ENCODE measurements at places on chromosomes 3 and 15.

- no peak for DNase-seq
These were observed 52.6 kb downstream of the TBC1D2B start for GRCh38 chr15:78024883-78025282.

- DNase-seq: no peak
These were observed 34.7 kb downstream of the PIK3CA start for GRCh38 chr3:179182902-179183301.

DNA sequence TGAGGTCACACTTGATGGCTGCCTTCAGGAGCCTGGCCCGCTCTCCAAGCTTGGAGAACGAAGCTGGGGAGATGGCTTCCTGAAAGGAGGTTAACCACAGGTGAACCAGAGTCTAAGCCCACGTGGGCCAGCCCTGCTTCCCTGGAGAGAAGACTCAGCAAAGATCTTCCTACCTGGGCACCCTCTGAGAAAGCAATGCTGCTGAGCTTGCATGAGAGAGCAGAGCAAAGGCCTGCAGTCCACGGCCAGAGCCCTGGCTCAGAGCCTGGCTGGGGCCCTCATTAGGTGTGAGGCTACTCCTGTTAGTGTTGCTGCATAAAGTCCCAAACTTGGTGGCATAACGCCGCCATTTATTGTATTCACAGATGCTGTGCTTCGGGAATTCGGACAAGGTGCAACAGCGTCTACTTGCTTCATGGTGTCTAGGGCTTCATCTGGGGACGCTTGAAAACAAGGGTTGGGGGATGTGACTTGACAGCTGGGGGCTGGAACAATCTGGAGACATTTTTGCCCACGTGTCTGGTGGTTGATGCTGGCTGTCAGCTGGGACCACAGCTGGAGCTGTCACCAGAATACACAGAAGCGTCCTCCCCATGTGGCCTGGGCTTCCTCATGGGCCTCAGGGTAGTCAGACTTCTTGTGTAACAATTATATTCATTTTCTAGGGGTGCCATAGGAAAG lies 87.9 kb upstream of the MEF2A start:
- DNase-seq: no peak

- DNase-seq: no peak
These were observed 14.7 kb downstream of the IQSEC1 start for GRCh38 chr3:13058346-13059120.

DNA sequence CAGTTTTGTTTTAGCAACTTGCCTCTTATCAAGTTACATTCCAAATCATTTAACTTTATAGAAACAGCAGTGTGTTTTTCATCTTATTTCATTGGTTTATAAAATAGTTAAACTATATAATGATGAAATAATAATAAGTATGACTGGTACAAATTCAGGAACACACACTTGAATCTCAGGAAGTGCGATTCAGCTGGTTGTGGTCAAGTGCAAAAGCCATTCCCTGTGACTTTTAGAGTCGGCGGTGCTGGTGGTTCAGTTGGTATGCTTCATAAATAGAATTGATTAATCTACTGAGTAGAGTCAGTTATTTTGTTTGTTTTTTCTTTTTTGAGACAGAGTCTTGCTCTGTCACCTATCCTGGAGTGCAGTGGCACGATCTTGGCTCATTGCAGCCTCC lies 22.7 kb downstream of the SACM1L start:
- DNase-seq: no peak

GRCh38 chr15:69105451-69105985 lies 54.9 kb upstream of the GLCE start:
- DNase-seq: no peak

- DNase-seq: no peak
These were observed 11.8 kb upstream of the ZNF770 start for GRCh38 chr15:34999906-35000305.

- no peak for DNase-seq
These were observed at the start of gene LDHAL6B for GRCh38 chr15:59206623-59207183. TSS of gene LDHAL6B (plus strand) at chr15:59206843. CDS start at chr15:59206941, 98 bp downstream.

- DNase-seq: peak; percentile 77
These were observed 14.6 kb downstream of the HDAC11 start for GRCh38 chr3:13494463-13495350.

DNA sequence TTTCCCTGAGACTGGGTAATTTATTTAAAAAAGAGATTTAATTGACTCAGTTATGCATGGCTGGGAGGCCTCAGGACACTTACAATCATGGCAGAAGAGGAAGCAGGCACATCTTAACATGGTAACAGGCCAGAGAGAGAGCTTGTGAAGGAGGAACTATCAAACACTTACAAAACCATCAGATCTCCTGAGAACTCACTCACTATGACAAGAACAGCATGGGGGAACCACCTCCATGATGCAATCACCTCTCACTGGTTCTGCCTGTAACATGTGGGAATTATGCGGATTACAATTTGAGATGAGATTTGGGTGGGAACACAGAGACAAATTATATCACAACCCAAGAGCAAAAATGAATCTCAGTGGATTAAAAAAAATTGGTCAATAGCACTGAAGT lies 416.0 kb upstream of the TMCO5A start:
- no peak for DNase-seq

- DNase-seq: no peak
These were observed 49.1 kb downstream of the CCK start for GRCh38 chr3:42216931-42217333.

- DNase-seq: peak; percentile 53
These were observed 27.3 kb downstream of the KLF13 start for GRCh38 chr15:31353931-31354330.

GRCh38 chr15:70023769-70024491 lies 73.8 kb downstream of the TLE3 start:
- no peak for DNase-seq

DNA sequence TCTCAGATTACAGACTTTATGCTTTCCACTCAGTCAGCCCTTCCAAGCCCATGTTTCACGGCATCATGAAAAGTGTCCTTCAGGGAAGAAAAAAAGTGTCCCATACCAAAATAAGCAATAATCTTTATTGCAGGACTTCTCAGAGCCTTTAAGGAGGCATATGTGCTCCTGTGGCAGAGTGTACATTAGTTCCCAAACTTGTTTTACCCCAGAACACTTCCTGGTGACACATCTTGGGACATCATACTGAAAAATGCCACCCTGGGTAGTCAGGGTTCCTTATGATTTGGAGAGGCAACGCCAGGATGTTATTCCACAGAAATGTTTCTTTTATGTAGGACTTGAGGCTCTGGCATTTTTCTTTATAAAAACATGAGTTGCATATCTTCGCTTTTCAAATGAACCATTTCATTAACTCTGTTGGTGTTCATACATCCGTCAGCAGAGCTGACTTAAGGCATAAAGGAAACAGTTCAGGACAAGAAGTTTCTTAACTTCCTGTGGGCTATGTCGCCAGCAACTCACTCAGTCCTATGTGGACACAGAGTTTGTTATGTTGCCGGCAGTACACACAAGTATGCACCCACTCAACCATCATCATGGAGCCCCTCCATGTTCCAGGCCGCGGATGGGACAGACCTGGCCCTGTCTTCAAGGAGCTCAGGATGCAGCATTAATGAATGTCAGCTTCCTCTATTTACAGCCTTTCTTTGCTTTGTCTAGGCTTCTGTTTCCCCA lies 63.8 kb downstream of the CASR start:
- no peak for DNase-seq

DNA sequence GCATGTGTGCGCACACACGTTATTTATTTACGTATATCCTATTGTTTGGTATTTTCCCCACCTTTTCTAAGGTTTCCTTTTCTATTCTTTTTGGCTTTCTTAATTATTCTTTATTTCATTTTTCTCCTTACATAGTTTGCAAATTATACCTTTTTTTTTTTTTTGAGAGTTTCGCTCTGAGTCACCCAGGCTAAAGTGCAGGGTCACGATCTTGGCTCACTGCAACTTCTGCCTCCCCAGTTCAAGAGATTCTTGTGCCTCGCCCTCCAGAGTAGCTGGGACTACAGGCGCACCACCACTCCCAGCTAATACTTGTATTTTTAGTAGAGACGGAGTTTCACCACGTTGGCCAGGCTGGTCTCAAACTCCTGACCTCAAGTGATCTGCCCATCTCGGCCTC lies 20.0 kb upstream of the CILP start:
- DNase-seq: no peak

- DNase-seq: no peak
These were observed 453.1 kb downstream of the EPHA3 start for GRCh38 chr3:89560568-89560967.

DNA sequence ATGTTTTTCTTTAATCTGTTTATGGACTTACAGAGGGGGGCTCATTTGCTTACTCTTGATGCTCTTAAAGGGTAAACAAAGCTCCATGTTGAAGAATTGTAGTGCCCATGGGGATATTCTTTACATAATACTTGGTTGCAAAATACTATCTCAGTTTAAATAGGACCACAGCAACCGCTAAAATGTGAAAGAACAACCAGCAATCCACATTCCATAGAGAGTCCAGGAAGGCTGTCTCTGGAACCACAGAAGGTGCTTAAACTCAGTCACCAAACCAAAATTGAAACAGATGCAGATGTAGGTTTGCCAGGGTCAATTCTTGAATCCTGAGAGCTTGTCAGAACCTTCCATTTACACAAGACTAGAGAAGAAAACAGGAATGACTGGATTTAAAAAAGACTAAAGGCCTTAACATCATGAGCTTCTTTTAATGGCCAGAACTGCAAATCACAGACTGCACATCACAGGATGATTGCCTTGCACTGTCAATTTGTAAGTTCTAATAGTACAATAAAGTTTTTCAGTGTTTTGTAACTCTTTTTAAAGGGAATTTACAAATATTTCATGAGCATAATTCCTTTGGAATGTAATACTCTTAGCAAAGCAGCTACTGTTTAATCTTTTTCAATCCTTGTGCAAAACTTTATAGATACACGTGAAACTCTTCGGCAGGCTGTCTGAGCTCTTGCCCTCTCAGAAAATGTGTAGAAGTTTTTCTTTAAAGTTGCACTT lies 661.6 kb downstream of the SI start:
- DNase-seq: no peak

GRCh38 chr15:55766676-55767075 lies 23.7 kb upstream of the PRTG start:
- no peak for DNase-seq

- no peak for DNase-seq
These were observed 32.4 kb downstream of the TNIK start for GRCh38 chr3:171427771-171428320.

- DNase-seq: no peak
These were observed 163.3 kb downstream of the ARRDC4 start for GRCh38 chr15:98123834-98124233.

DNA sequence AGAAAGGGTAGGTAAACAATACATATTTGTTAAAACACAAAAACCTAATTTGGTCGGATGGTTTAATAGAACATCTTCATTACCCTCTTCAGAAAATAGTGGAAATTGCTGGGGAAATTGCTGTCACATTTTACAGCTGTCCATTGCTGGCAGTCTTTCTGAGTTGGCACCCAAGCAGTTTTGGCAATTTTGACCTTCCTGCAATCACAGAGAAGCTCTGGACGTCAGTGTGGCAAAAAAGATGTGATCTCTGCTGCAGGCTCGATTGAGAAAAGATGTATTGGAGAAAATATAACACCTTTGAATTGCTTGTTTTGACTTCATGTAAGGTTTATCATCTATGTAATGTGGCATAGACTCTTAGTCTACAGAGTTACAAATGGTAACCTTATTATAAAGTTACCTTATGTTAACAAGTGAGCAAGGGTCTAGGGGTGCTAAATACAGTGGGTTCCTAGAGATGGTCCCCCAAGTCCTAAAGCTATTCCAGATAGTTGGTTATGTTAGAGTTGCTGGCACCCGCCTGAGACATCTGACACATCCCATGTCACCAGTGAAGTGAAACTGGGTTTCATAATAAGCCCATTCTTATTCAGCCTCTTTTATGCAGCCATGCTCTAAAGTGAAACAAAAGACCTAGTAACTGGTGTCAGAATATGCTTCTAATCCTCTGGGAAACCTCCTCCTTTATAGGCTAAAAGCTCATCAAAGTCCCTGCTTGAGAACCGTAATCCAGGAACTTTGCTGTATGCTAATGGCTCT lies 14.0 kb downstream of the UBE2E1 start:
- peak; percentile 40 for DNase-seq

- DNase-seq: no peak
These were observed 8.7 kb upstream of the CACNA2D2 start for GRCh38 chr3:50512131-50512530.

GRCh38 chr15:57671636-57672035 lies 34.9 kb upstream of the POLR2M start:
- DNase-seq: no peak

DNA sequence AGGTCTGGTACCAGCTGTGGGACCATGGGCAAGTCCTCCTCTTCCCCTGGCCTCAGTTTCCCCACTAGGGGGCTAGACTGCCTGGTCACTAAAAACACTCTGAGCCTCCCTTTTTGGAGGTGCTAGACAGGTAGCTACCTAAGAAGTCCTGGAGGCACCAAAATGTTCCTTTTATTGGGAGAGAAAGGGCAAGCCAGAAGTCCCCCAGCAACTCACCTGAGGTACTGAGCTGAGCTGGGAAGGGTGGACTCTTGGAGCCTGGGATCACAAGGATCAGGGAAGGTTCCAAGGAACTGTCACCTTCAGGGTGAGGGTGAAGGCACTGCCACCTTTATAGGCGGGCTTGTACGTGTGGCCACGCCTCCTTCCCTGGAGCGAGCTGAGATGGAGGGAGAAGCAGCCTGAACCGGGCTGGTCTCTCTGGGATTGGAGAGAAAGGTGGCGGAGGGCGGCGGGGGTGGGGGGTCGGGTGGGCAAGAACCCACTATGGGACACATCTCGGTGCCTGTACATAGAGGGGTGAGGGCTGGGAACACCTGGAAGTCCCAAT lies at the start of gene CYP1A1:
CYP1A1 (minus strand) TSS at position 304 of the 550 bp plus-strand sequence. CDS start 2,431 bp downstream, outside the sequence.
- no peak for DNase-seq

DNA sequence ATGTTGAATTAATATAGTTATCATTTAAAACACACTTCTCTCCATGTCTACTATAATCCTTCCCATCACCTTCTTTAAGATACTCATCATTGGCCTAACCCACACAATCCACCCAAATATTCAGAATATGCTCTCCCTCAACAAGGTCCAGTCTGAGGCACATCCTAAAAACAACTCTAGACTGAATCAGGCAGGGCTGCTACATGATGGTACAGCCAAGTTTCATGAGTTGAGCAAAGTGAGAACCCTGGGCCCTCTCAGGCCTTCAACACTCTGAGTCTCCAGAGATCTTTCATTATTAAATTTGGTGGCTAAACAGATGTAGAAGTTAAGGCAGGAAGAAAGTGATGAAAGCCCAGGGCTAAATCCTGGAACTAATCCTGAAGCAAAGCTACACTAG lies 16.2 kb downstream of the ZNF148 start:
- DNase-seq: no peak

GRCh38 chr3:170056710-170057454 lies 19.1 kb downstream of the GPR160 start:
- DNase-seq: no peak

DNA sequence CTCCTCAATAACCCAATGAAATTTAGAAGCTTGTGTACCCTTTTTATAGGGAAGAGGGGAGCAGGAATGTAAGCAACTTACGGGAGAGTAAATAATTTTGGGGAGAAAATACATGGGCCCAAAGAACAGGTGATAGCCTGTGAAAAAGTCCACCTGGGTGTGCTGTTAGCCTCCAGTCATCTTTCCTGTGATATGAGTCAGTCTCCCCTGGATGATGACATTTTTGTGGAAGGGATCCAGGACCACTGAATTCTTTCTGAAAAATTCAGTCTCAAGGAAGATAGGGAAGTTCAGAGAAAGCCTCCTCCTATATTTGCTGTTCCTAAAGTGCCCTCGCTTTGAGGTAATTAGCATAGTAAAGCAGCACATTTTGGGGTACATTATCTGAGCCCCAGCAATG lies 149.8 kb downstream of the SQOR start:
- DNase-seq: no peak
